ENCODE measurements at places on chromosomes 3 and 15.

- DNase-seq: no peak
These were observed 153.2 kb upstream of the THBS1 start for GRCh38 chr15:39427705-39428104.

GRCh38 chr15:93378558-93378957 is 289.5 kb upstream of the RGMA start:
- DNase-seq: no peak

GRCh38 chr15:66603301-66604179 is 37.7 kb upstream of the LCTL start:
- DNase-seq: peak; percentile 15

- DNase-seq: no peak
These were observed 1.7 kb downstream of the FLNB start for GRCh38 chr3:58009749-58010535.

- no peak for DNase-seq
These were observed 1199.9 kb downstream of the SI start for GRCh38 chr3:163878396-163878795.

GRCh38 chr3:42273361-42273760 is 7.4 kb upstream of the CCK start:
- no peak for DNase-seq

- DNase-seq: no peak
These were observed 14.2 kb upstream of the SST start for GRCh38 chr3:187684444-187684843.

DNA sequence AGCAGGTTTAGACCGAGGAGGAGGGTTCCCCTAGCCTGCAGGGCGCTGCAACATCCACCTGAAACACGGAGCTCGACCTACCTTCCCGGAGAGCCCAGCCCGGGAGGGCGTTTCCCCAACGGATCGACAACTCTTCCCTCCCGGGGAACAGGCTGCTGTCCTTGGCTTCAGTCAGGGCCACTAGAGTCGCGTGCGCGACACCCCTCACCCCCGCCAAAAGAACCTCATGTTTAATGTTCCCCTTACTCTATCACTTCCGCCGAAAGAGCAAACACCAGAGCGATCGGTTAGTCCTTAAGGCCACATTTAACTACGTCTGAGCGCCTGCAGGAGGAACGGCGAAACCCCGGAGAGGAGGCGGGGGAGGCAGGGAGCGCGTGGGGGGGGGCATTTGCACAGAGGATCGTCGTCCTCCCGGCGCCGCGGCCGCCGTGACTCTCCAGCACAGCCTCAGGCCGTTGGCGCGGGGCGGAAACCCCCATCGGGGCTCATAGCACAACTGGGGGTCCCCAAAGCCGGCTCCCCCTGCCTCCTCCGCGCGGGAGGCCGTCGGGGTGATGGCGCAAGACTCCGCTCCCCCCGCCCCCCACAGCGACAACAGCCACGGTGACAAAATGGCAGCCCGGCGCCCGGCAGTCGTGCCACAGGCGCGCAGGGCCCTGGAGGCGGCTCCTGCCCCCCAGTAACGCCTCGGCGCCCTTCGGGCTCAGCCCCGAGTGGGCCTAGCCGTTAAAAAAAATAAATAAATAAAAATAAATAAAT is 3.2 kb downstream of the ANP32A start:
- DNase-seq: peak; percentile 61

DNA sequence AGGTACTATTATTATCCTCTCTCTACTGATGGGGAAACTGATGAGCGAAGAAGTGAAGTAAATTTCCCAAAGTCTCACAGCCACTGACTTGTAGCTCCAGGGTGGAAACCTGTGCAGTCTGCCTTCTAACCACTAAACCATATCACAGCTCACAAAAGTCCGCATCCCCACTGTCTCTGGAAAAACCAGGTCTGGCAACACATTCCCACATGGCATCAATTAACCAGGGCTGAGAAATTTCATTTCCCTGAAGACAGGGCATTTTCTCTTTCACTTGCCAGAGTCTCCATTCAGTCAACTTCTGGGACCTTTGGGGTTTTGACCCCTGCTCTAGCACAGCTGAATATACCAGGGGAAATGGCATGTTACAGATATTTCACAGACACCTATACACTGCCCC is 26.5 kb downstream of the FBXO40 start:
- DNase-seq: no peak

DNA sequence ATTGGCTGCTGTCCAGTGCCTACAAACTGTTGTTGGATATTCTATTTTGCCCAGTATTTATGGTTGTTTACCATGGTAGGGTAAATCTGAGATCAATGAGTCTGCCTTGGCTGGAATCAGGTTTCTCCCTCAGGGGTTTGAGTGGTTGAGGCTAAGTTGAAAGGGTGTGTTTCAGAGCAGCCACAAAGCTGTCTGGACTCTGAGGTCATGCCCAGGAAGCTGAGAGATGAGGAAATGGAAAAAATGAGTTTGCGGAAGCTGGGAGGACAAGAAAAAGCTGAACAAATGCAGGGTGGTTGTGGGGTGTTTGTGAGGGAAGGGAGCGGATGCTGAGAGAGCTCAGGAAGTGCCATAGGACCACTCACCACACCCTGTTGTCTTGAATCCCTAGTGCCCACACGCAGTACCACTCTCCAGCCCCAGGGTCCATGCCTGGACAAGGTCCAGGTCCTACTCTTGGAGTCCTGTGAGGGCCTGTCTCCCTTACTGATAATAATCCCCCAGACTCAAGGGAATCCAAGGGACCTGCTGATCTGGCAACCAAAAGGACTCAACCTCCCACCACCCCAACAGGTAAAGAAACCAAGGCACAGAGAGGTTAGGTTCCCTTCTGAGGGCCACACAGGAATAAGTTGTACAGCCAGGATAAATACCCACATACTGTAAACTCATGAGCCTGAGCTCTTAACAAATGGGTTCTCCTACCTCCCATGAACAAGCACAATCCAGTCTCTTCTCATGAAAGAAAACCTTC is 81.6 kb downstream of the PPCDC start:
- DNase-seq: no peak

- DNase-seq: no peak
These were observed 83.3 kb upstream of the KCNH8 start for GRCh38 chr3:19065027-19065426.

DNA sequence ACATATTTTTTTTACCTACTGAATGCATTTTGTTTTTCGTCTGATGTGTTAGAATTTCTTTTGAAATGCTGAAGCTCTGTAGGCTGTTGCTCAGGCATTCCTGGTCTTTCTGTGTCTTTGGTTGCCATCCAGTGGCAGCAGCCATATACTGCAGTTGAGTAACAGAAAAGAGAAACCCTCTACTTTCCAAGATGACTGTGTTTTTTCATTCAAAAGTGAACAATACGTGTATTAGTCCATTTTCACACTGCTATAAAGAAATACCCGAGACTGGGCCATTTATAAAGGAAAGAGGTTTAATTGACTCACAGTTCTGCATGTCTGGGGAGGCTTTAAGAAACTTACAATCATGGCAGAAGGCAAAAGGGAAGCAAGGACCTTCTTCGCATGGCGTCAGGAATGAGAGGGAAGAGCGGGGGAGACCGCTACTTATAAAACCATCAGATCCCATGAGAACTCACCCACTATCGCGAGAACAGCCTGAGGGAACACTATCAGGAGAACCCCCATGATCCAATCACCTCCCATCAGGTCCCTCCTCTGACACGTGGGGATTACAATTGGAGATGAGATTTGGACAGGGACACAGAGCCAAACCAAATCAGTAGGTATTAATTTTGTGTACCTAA is 4.7 kb upstream of the GOLGA8B start:
- DNase-seq: no peak

- DNase-seq: no peak
These were observed 21.8 kb downstream of the PCOLCE2 start for GRCh38 chr3:142866841-142867631.

DNA sequence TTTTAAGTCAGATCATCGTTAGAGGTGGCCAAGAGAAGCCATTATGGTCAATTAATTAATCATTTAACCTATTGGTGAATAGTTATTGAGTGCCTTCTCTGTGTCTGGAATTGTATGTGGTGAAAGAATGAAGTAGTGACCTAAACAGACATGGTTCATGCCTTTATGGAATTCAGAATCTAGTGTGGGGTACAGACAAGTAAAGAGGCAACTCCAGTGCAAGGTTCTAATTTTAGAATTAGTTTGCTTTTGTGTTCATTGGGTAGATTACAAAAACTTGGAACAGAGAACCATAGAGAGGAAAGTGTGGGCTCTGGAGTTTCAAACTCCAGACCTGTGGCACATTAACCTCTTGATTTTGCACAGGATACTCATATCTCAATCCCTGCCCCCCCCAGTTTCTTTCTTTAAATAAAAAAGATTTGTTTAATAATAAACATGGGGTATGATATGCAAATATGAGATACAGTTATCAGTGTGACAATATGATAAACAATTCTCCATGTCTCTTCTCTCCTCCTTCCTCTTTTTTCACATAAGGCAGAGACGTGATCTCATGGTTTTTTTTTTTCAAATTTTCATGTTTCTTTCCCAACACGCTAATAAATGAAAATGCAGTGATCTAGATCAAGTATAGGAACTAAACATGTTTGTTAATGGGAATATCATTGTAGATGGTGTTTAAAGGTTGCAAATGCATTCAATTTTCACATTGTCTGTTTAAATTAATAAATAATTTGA is 117.9 kb downstream of the MITF start:
- DNase-seq: no peak

DNA sequence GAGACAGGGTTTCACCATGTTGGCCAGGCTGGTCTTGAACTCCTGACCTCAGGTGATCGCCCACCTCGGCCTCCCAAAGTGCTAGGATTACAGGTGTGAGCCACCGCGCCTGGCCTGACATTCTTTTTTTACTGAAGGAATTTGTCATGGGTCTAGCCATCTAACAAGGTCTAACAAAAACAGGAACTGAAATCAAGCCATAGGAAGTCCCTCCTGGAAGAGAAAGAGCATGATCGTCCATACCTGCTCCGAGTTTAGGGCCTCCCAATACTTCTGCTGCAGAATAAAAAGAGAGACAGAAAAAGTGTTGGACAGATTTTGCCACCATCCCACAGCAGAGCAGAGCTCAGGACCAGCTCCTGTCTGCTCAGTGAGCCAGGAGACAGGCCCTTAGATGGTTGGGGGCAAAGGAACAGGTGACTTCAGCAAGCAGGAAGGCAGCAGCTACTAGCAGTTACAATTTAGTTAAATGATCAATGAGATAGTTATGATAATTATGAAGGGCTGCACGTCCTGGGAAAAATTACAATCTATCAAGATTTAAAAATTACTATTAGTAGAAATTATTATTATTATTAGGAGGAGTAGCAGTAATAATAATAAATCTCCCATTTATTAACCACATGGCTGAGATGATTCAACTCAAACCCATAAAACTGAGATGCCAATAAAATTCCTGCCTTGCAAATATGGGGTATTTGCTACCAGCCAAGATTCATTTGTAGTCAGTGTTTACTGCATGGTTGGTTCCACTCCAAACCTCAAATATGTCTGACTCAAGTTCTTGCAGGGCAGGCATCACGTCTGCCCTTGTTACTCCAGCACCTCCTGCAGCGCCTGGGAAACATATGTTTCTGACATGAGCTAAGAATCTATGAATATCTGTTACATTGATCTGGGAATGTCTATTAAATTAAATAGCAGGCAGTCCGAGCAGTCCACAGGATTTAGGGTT is 40.1 kb downstream of the TMEM44 start:
- DNase-seq: no peak

GRCh38 chr3:65729973-65730372 is 308.7 kb downstream of the MAGI1 start:
- no peak for DNase-seq

- no peak for DNase-seq
These were observed 38.8 kb downstream of the EOGT start for GRCh38 chr3:68974711-68975110.

DNA sequence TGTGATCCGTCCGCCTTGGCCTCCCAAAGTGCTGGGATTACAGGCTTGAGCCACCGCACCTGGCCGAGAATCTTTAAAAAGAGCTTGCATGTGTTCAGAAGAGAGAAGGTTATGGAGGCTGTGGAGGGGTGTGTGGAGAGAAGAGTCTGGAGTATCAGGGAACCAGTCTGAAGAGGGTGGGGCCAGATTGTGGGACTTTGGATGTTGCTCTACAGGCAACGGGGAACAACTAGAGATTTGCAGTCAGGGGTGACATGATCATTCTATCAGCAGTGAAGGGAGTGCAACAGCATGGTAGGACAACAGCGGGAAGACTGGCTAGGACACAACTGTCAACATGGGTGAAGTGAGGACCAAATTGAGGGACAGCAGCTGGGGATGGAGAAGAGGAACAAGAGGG is 8.9 kb downstream of the SCAMP2 start:
- DNase-seq: no peak

DNA sequence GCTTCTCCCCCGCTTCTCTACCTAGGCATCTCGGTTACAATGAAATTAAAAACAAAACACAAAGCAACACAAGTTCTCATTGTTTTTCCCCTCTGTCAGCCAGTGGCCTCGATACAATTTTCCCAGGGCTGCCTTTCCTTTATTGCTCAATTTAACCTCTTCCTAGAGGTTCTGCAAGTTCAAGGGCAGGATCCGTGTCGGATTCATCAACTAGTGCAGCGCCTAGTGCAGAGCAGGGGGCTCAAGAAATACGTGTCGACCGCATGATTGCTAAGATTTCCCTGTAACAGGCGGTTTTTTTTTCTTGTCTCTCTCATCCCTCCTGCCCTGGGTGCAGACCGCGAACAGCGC is 1.4 kb upstream of the BHLHE40 start:
- no peak for DNase-seq

GRCh38 chr3:115961380-115961779 is 338.1 kb downstream of the GAP43 start:
- no peak for DNase-seq
